ENCODE measurements at places on chromosomes 3 and 15.

- no peak for DNase-seq
Observed at GRCh38 chr3:26621906-26622620, 509 bp upstream of the LRRC3B start.

DNA sequence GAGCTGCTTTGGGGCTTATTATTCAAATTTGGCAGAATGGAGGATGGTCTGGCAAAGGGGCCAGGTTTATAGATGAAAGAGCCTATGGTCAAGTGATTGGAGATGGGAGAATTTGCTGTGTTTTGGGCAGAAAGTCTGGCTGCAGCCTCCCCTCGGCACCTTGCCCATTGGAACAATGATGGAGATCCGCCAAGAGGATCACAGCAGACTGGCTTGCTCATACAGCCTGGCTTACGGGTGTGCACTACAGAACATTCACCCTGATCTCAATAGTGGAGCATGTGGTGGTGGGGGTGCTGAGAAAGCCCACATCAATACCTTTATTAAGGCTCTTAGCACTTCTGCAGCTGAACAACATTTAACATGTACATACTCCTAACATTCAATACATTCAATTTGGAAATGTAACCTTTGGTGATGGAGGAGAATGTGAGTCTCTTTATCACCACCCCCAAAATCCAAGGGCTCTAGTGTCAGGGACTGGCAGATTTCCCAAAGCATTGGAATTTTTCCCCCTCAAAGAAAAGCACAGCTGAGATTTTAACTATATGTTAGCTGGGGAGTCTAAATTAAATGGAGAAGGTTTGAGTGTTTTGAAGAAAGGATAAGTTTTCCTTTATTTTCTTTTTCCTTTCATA lies 118.4 kb upstream of the TMC3 start:
- DNase-seq, result no peak

- no peak for DNase-seq
Observed at GRCh38 chr3:114494498-114494897, 200.7 kb downstream of the TIGIT start.

DNA sequence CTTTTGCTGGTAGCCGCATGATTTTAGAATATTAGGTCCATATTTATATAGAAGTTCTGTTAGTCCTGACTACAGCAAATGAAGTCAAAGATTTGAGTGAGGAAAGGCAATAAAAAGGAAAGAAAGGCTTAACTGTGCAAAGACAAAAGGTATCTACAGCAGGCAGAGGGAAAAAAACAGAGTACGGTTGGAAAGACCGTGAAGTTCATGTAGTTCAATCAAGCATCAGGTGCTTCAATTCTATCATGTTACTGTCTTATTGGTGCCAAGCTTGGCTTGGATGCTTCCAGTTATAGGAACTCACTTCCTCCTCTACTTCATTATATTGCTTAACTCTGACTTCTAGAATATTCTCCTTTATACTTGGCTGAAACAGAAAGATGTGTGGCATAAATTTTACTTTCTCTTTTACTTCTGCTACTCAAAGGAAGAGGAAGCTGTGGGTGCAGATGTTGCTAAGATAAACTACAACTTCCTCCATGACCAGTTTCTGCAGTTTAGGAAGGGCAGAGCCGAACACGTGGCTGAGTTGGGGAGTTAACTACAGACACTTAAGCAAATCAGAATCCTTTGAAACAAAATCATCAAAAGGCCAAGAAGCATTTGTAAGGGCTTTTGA lies 72.6 kb upstream of the ZBED2 start:
- no peak for DNase-seq

DNA sequence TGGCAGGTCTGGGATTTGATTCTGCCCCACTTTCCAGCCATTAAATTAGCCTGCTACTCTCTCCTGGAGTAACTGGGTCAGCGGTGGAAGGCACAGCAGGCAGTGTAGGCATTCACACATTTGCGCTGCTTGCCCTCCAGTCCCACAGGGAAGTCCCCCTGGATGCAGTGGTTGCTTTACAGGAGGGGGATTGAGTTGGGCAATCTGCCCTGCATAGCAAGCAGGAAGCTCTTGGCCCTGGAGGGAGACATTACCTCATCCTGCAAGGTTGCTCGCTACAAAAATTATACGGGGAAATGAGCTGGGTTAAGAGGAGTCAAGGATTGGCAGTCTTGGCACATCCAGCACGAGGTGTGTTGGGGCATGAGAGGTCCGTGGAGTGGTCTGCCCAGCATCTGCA lies 14.8 kb downstream of the MCM2 start:
- no peak for DNase-seq

- DNase-seq, result no peak
Observed at GRCh38 chr3:34212175-34212574, 413.7 kb downstream of the PDCD6IP start.

DNA sequence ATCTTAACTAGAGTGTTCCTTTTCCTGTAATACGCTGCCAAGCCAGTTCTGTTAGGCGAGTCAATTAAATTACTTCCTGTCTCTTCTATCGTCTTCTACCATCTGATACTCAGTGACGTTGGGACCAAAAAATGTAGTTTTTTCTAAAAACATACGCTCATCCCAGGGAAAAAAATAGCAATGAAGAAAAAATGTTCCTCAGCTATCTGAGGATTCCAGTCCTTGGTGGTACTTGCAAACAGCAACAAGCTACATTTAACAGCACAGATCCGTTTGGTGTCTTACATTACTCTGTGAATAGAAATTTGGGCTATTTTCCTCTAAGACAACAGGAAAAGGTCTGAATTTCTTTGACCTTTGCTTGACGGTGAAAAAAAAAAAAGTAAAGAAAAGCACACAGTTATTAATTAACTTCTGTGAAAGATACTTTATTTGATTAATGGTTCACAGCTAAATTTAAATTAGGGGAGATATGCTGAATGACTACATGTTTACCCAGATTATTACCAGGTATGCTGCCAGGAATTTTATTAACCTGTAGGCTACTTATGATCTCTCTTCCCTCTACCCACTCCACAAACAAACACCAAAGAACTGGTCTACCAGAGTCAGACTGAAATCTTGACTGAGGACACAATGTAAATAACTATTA lies 254.4 kb upstream of the ZPLD1 start:
- DNase-seq, result no peak

DNA sequence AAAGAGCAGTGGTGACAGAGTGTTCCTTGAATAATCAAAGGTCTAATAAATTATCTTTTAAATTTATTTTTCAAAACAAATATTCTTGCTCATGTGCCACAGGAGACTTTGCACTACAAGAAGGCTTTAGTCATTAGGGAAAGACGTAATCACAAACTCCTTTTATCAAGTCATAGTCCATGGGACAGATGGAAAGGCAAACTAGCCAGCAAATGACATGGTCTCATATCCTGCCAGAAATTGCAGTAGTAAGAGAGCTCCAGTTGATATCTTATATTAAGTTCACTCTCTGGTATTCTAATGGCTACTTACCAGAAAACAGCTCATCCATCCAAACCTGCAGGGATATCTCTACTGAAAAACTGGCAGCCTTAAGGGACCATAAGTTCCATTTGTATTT lies 225.0 kb upstream of the TP63 start:
- DNase-seq, result no peak

DNA sequence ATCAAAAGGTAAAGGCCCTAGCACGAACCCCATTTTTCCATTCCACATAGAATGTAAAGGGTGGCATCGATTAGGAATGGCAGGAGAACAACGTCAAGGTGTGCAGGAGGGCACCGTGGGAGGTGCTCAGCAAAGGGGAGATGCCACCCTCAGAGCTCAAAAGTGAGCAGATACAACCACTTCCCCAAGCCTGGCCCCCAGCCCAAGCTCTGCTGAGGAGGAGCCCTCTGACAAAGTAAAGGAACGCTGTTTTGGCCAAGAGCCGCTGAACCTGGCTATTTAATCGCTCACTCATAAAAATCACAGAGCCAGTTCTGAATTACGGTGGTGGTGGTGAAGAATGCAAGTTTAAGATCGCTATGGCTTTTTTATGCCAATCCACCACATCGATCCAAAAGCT lies 12.4 kb downstream of the GNB5 start:
- no peak for DNase-seq

- no peak for DNase-seq
Observed at GRCh38 chr3:38507120-38507519, 11.0 kb downstream of the EXOG start.

GRCh38 chr3:136166507-136166906 lies 29.6 kb downstream of the MSL2 start:
- DNase-seq, result no peak

DNA sequence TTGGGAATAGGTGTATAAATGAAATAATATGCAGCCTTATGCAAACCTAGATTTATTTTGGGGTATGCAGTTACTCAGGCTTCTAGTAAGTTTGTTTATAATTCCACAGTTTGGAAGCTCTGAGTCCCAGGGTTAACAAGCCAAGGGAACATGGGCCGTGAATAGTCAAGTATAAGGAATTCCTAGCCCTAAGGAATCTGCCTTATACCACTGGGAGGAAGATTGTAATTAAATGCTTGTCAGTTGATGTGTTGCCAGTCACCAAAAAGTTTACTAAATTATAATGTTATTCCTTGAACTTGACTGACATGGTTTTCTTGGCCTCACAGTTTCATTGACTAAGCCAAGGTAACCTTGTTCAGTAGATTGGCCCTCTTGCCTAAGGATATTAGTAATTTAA lies 72.4 kb upstream of the SGO1 start:
- DNase-seq, result no peak

GRCh38 chr3:111787556-111788463 lies 71.3 kb upstream of the PHLDB2 start:
- no peak for DNase-seq

- no peak for DNase-seq
Observed at GRCh38 chr3:31232055-31233025, 300.4 kb upstream of the STT3B start.

- no peak for DNase-seq
Observed at GRCh38 chr3:99686469-99686868, 48.1 kb downstream of the COL8A1 start.

DNA sequence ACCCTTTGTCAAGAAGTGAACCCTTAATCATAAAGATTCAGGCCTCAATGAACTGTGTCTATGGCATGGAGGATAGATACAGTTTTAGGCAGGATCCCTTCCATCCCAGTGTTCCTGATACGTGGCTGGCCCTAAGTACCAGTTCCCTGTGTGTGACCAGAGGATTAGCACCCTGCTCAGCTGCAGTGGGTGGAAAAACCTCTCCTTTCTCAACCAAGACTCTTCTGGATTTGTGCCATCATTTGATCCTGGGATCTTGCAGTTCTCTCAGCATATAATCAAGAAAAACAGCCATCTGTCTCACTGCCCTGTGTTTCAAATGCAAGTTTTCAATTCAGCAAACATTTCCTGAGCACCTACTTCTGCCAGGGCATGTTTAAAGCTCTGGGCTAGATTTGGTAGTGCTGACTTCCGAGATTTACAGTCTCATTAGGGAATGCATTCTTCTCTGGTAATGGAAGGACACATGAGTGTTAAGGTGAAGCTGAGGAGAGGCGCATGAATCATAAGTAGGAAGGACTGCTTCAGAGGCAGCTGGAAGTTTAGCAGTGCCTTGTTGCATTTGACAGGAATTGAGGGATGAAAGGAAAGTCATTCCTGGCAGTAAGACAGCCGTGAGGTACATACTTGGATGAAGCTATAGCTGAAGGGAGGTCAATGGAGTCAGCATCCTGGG lies 388.3 kb downstream of the MFSD1 start:
- DNase-seq, result no peak

DNA sequence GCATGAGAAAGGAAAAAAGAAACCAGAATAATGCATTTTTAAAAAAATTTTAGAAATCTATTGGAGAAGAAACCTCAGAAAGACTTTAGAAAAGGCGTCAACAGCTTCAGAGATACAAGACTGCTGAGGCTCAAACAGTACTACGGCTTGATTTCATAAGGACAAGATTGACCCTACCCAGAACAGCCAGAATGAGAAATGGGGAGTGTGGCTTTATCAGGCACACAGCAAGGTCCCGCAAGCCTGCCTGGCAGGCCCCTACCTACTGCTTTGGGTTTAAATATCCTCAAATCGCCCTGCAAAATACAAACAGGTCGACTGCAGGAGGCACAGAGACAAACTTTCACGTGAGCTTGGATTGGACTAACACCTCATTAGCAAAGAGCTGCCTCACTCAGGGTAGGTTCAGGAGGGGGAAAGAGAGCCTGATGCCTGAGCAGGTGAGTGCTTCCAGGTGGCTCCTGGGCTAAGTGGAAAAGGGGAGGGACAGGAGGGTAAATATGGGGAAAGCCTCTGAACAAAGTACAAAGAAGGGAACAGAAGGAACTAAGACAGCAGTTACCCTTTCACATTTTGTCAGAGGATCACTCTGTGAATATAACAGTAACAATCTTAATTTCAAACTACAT lies 87.5 kb downstream of the RORA start:
- DNase-seq, result no peak

DNA sequence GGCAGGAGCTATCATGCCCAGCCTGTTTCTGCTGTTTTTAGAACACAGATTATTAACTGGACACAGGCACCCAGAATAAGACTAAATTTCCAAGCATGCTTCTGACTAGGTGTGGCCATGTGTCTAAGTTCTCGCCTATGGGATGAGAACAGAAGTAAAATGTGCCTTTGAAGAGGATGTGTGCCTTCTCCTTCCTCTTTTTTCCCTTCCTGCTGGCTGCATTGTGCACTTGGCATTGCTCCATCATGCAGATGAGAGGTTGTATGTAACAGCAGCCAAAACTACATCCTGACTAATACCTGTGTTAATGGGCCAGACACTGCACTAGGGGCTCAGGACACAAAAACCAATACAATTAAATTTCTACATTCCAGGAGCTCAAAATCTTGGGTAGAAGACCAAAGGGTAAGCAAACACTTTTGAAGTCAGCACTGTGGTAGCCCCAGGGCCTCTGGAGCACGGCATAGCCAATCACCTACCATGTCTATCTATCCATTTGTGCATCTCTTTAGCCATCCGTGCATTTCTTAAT lies 40.9 kb upstream of the RNU6-1 start:
- DNase-seq, result no peak

GRCh38 chr15:48636511-48636910 lies 9.0 kb downstream of the FBN1 start:
- DNase-seq, result no peak

DNA sequence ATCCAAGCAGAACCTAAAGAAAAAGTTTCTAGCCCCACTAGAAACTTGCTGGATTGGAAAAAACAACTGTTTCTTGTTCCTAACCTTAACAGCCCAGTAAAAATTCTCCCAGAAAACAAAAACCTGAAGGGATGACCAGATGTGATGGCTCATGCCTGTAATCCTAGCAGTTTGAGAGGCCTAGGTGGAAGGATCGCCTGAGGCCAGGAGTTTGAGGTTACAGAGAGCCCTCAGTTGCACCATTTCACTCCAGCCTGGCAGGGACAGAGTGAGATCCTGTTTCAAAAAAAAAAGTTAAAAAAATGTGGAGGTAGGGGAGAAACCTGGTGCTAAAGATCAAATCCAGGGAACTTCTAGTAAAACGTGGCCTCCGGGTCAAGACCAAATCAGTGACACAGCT lies 38.6 kb upstream of the RAF1 start:
- no peak for DNase-seq
